ENCODE measurements at places on chromosomes 2 and 18.

- no peak for DNase-seq
Observed at GRCh38 chr2:240912878-240913809, 7.0 kb downstream of the CROCC2 start.

DNA sequence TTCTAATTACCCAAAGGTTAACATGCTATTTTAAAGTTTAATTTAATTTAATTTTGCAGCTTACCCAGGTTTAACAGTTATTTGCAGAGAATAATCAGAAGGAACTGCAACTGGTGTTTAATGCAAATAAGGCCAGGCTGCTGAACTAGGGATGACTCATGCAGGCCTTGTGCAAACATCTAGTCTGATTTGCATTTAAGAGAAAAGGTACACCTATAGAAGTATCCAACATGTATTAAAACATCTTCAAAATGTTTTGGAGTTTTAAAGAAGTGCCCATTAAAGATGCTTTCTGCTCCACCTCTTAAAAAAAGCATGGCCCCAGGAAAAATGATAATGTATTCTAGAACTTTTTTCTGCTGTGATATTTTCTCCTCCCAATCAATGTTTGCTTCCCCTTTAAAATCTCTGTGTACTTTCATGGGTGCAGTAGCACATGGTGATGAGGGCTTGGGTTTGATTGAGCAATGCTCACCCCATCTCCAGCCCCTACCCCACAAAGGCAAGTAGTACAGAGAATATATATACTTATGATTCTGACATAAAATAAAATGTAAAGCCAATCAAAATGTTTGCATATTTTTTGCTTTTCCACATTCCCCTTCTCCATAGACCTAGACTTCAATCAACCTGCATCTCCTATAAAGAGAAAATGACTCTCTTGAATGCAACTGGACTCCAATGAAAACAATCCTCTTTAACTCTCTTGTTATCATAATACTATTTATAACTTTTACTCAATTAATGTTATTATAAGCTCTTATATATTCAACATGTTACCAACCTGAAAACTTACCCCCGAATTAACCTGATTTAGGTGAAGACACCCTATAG is 54.1 kb downstream of the ATP8B1 start:
- DNase-seq = no peak

DNA sequence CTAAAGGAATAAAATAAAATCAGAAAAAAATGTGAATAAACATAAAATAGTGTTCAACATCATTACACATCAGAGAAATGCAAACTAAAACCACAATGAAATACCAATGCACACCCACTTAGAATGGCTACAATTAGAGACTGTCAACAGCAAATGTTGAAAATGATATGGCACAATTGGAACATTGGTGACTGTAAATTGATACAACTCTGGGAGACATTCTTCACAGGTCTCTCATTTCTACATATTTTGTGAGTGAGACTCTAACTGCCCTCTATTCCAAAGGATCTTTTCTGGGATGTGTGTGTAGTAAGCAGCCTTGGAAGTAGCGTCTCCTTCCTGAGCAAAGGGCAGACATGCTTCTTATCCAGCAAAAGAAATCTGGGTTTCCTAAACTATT is 323.0 kb downstream of the FBXO15 start:
- no peak for DNase-seq

GRCh38 chr18:75339936-75340605 is 87.4 kb downstream of the SMIM21 start:
- DNase-seq = no peak

- DNase-seq = no peak
Observed at GRCh38 chr18:13616525-13617035, 109.8 kb downstream of the FAM210A start.

DNA sequence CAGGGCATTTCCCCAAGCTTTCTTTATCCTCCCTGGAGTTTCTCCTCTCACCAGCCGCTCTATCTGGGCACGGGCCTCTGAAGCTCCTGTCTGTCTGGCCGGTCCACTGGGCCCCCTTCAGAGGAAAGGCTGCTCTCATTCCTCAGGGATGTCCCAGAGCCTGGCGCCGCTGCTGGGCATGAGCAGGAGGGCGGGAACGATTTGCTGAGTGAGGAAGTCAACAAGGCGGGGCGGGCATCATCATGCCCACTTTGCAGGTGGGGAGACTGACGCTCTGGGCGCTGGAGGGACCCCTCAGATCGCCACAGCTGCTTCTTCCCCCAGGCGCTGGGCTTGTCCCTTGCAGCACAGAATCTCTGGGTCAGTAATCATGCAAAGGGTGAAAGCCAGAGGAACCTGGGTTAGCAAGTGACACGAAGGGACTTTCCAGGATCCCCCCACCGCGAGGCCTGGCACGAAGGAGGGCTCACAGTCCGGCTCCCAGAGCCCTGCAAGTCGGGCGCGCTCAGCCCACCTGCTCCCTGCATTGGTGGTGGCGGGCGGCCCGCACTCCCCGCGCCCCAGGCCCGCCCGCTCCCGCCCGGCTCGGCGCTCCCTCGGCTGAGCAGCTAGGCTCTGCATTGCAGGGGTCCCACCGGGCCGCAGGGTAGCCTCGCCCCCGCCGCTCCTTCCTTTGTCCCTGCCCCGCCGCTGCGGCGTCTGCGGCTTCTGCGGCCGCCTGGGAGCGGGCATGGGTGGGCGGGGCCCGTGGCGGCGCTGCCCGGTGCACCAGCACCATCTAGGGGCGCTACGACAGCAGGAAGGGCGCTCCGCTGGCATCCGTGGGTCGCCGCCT is 157.8 kb downstream of the CYRIA start:
- no peak for DNase-seq

DNA sequence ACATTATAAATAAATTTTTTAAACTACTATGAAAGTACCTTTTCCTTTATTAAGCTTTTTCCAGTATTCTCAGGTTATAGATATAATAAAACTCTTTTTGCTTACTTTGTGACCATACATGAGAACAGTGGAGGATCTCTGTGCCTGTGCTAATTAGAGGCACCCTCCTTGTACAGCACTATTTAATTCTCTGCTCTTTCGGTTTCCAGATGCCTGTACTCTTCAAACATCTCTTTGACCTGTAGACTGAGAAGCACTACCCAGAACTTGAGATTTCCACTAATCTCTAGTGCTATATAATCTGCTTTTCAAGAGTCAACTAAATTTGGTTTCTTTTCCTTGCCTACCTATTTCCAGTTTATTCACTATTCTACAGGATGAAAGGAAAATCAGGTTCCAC is 131.1 kb downstream of the GULP1 start:
- DNase-seq = no peak

- DNase-seq = no peak
Observed at GRCh38 chr18:62018034-62018758, 125.4 kb upstream of the RNF152 start.

DNA sequence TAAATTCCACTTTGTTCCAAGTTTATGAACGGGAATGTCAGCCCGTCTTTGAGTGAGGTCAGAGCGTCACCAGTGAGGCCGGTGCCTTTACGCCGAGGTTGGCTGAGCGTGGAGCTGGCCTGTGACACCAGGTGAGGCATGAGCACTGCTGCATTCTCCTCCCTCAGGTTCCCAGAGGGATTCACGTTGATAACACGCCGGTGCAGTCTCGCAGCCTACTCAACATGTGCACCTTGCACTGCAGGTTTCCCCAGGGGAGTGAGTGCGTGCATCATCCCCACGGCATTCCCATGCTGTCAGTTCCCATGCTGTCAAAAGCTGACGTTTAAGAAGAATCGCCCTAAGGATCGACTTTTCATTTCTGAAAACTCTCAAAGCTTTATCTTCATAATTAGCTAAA is 213.3 kb downstream of the LDLRAD4 start:
- no peak for DNase-seq

GRCh38 chr2:9074930-9075329 is 71.4 kb upstream of the MBOAT2 start:
- no peak for DNase-seq

Data from activated naive CD4-positive, alpha-beta T cell treated with anti-CD3 and anti-CD28 coated beads, Interleukin-2, amount 50 U/mL, for 72 hours (primary cell).